ENCODE measurements at places on chromosomes 1 and 21. TPM values are rescaled to one million over a fixed set of nuclear protein-coding genes. Genes with fewer than 3 reads are reported as not detected.

- no peak overlapping the region for H3K4me3 ChIP-seq
- H3K27me3 ChIP-seq: no peaks in the 10 kb centered on the region
- no peak overlapping the region for H3K27ac ChIP-seq
- H3K4me1 ChIP-seq: no peaks in the 10 kb centered on the region
These were observed 103.1 kb downstream of the TOMM20 start for GRCh38 chr1:235025422-235025984.

GRCh38 chr1:174005032-174005431 is 17.1 kb downstream of the RC3H1 start:
- H3K27ac ChIP-seq: no peak overlapping the region
- DNase-seq: peak; percentile 34
- no peaks in the 10 kb centered on the region for H3K27me3 ChIP-seq
- no peak overlapping the region for H3K4me3 ChIP-seq
- peaks cover 17% of the 10 kb centered on the region for H3K4me1 ChIP-seq

DNA sequence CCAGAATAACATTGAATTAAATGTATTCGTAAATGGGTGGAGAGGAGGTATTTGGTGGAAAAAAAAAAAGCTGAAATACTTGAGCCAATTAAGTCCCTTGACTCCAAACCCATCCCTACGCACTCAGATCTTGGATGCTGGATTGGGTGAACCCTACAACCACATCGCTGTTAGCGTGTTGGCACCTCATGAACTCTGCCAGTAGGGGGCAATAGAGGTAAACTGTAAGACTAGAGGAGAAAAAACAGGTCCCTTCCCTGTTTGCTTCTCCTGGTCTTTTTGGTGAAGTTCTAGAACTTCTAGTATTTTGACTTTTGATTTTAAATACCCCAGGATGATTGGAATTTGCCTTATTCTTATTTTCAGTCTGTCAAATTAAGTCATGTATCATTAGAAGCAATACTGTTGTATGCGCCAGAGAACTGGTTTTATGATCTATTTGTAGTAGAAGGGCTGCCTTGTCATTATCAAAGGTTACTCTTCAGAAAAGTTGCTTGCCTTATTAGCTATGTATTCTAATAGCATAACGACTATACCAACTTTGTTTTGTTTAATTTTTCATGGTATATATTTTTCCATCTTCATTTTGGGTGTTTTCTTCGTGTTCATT is 1.9 kb upstream of the OR13G1 start:
- no peaks in the 10 kb centered on the region for H3K27me3 ChIP-seq
- H3K4me3 ChIP-seq: no peak overlapping the region
- peak; percentile 27 for DNase-seq
- no peak overlapping the region for H3K27ac ChIP-seq

- no peaks in the 10 kb centered on the region for H3K36me3 ChIP-seq
- no peak for DNase-seq
- no peaks in the 10 kb centered on the region for H3K4me1 ChIP-seq
- H3K27me3 ChIP-seq: peaks cover 3% of the 10 kb centered on the region
These were observed 27.5 kb downstream of the UBASH3A start for GRCh38 chr21:42431196-42431595.

DNA sequence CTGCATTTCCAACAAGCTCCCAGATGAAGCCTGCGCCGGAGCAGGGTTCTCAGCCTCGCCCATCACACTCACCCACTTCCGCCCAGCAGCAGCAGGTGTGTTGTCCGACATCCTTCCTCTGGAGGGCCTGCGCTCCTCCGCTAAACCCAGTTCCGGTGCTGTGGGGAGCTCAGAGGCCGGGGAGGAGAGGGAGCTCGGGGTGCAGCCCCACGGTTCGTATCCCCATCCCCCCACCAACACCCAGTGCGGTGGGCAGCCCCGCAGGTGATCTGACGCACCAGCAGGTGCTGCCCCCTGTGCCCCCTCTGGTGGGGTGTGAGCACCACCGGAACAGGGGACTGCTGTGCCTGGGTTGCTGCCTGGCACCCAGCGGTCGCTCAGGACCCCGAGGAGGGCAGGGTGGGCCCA is 3.4 kb upstream of the PEX10 start:
- H3K27me3 ChIP-seq: peaks cover 5% of the 10 kb centered on the region
- no peak for DNase-seq
- peaks cover 12% of the 10 kb centered on the region for H3K4me1 ChIP-seq
- H3K36me3 ChIP-seq: no peaks in the 10 kb centered on the region
- H3K27ac ChIP-seq: no peak overlapping the region

- H3K27ac ChIP-seq: no peak overlapping the region
- peak; percentile 24 for DNase-seq
- peaks cover 8% of the 10 kb centered on the region for H3K27me3 ChIP-seq
- H3K36me3 ChIP-seq: no peaks in the 10 kb centered on the region
- no peak overlapping the region for H3K4me3 ChIP-seq
- H3K4me1 ChIP-seq: peaks cover 9% of the 10 kb centered on the region
These were observed 160.5 kb downstream of the PEX14 start for GRCh38 chr1:10635085-10635896.

GRCh38 chr1:198935306-198935921 is 296.6 kb downstream of the PTPRC start:
- H3K36me3 ChIP-seq: no peaks in the 10 kb centered on the region
- H3K4me1 ChIP-seq: no peaks in the 10 kb centered on the region
- peak overlapping the region; percentile 68 for H3K27ac ChIP-seq
- DNase-seq: peak; percentile 98
- H3K27me3 ChIP-seq: no peaks in the 10 kb centered on the region

GRCh38 chr1:159187647-159188374 is 16.4 kb downstream of the CADM3 start:
- peaks cover 7% of the 10 kb centered on the region for H3K27me3 ChIP-seq
- no peaks in the 10 kb centered on the region for H3K36me3 ChIP-seq
- H3K4me1 ChIP-seq: no peaks in the 10 kb centered on the region
- no peak for DNase-seq
- no peak overlapping the region for H3K27ac ChIP-seq

ZNF281 gene
- total RNA-seq: 38.0 TPM

- peaks cover 2% of the 10 kb centered on the region for H3K4me1 ChIP-seq
- peaks cover 3% of the 10 kb centered on the region for H3K36me3 ChIP-seq
- no peak for DNase-seq
- no peaks in the 10 kb centered on the region for H3K27me3 ChIP-seq
These were observed 31.7 kb downstream of the PGM1 start for GRCh38 chr1:63624911-63625310.

NPHS2 gene
- not detected for total RNA-seq

SFN gene
- 0.18 TPM for total RNA-seq

PUM1 gene
- 71.9 TPM for total RNA-seq

DNA sequence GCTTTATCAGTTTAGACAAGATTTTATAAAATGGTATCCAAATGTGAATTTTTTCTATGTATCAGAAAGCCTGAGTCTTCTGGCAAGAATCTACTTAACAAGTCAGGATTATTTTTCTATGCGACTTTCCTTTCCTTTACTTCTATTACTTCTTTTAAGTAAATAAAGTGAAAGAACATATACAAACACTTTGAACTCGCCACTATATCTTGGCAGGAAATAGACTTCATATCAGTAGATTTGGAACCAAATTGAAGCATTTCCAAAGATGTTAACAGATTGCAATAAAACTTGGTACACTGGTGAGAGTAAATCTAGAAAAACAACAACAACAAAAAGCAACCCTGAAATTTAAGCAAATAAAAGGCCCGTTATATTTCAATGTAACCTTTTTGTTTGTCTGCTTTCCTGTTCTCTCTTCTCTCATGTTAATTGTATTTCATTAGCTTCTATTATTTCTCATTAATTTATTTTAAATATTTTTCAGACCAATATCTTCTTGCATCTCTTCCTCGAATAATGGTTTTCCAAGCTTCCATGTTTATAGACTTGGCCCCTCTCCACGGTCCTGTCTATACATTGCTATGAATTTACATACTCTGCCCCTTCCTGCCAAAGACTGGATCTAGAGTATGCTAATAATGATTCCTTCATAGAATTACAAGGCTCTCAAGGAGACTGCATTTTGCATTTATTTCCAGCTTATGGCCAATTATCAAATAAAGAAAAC is 843.6 kb downstream of the ADGRL2 start:
- no peak overlapping the region for H3K27ac ChIP-seq
- no peak for DNase-seq
- H3K4me3 ChIP-seq: no peak overlapping the region

DNA sequence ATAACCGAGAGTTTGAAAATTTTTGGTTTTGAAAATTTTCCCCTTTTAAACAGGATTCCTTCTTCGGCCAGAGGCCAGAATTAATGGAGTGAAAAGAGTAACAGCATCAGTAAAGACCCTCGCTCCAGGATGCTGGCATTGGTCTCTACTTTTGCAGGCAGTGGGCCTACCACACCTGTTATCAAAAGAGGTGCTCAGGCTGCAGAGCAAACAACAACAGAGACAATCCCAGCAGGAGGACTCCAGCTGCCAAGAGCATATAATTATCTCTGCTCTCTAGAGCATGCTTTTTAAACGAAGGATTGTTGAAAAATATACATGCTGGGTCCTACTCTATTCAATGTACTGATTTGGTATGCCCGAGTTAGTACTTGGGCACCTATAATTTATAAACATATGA is 1048.5 kb downstream of the PLA2G4A start:
- no peak overlapping the region for H3K4me3 ChIP-seq
- no peaks in the 10 kb centered on the region for H3K36me3 ChIP-seq
- H3K4me1 ChIP-seq: no peaks in the 10 kb centered on the region
- no peak overlapping the region for H3K27ac ChIP-seq
- no peaks in the 10 kb centered on the region for H3K27me3 ChIP-seq

CD1C gene
- not detected for total RNA-seq

- H3K36me3 ChIP-seq: no peaks in the 10 kb centered on the region
- no peak overlapping the region for H3K27ac ChIP-seq
- DNase-seq: no peak
- H3K4me1 ChIP-seq: no peaks in the 10 kb centered on the region
- H3K4me3 ChIP-seq: no peak overlapping the region
These were observed 95.6 kb downstream of the PTPRC start for GRCh38 chr1:198734323-198735008.

DNA sequence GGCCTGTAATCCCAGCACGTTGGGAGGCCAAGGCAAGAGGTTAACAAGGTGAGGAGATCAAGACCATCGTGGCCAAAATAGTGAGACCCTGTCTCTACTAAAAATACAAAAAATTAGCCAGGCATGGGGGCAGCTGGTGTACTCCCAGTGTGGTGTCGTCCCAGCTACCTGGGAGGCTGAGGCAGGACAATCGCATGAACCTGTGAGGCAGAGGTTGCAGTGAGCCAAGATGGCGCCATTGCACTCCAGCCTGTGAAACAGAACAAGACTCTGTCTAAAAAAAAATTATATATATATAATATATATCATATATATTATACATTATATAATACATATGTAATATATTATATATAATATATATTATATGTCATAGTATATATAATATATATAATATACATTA is 249.2 kb upstream of the TPTE start:
- H3K27ac ChIP-seq: no peak overlapping the region
- DNase-seq: no peak
- H3K27me3 ChIP-seq: no peaks in the 10 kb centered on the region
- H3K4me1 ChIP-seq: no peaks in the 10 kb centered on the region

DNA sequence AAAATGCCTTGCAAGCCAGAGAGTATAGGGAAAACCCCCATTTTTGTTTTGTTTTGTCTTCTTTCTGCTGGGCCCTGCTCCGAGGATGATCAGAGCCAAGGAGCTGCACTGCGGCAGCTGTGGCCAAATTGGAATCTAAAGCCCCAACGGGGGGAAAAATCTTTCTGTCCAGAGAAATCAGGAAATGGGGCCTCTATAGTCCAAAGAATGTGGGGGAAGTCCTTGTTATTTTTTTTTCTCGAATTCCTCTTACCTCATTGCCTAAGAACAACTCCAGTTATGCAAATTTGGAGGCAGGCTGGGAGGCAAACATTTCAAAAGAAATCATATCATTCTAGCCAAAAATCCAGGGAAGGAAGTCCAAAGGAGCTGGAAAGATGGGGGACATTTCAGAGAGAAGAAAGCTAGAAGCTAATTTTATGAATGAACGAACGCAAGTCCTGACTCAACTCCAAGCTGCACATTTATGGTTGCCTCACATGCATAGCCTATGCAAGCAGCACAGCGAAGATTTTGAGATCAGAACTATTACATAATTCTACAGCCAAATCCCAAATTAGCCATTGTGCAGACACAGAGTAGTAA is 263.2 kb downstream of the KCTD3 start:
- no peak for DNase-seq
- H3K4me1 ChIP-seq: peaks cover 2% of the 10 kb centered on the region
- no peaks in the 10 kb centered on the region for H3K27me3 ChIP-seq
- no peak overlapping the region for H3K4me3 ChIP-seq

- no peak for DNase-seq
- H3K4me3 ChIP-seq: no peak overlapping the region
- no peaks in the 10 kb centered on the region for H3K27me3 ChIP-seq
- H3K27ac ChIP-seq: peak overlapping the region; percentile 69
- peaks cover 4% of the 10 kb centered on the region for H3K36me3 ChIP-seq
These were observed 46.1 kb downstream of the PKN2 start for GRCh38 chr1:88730132-88730675.

GRCh38 chr1:202586018-202586821 is 124.0 kb downstream of the SYT2 start:
- H3K4me1 ChIP-seq: peaks cover 46% of the 10 kb centered on the region
- DNase-seq: peak; percentile 38
- H3K4me3 ChIP-seq: no peak overlapping the region
- H3K36me3 ChIP-seq: peaks cover under 1% of the 10 kb centered on the region
- peak overlapping the region; percentile 75 for H3K27ac ChIP-seq

NHLH1 gene
- total RNA-seq: not detected

DNA sequence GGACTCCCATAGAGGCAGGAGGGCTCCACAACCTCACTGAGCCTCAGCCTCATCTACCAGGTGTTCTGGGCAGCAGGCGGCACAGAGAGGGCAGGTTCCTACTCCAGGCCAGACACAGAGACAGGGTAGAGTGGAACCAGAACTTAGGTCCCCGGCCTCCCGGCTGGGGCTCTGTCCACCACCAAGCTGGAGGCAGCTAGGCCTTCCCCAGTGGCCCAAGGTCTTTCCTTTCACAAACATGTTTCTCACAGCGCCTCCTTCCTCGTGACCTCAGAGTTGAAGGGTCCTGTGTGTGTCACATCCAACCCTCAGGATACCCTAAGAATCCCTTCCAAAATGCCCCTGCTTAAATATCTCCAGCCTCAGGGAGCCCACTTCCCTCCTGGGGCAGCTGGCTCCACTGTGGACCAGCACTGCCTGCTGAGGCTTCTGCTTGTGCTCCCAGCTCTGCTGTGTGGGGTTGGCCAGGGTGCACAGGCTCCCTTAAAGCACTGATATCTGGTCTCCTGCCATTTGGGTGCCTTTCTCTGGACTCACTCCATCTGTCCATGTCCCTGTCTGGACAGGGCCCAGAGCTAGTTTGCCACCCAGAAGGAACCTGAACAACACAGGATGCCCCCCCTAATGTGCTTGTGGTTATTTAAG is 33.2 kb upstream of the MAGOH start:
- no peak overlapping the region for H3K27ac ChIP-seq
- no peaks in the 10 kb centered on the region for H3K4me1 ChIP-seq
- no peaks in the 10 kb centered on the region for H3K27me3 ChIP-seq

- H3K4me1 ChIP-seq: no peaks in the 10 kb centered on the region
- H3K4me3 ChIP-seq: no peak overlapping the region
- no peaks in the 10 kb centered on the region for H3K36me3 ChIP-seq
- no peaks in the 10 kb centered on the region for H3K27me3 ChIP-seq
These were observed 135.9 kb downstream of the TM2D1 start for GRCh38 chr1:61588736-61589672.

ITPKB gene
- 0.72 TPM for total RNA-seq
